ENCODE measurements at places on chromosomes 1 and 21.

GRCh38 chr1:11107599-11107998 lies 7.9 kb upstream of the EXOSC10 start:
- no peak for DNase-seq

DNA sequence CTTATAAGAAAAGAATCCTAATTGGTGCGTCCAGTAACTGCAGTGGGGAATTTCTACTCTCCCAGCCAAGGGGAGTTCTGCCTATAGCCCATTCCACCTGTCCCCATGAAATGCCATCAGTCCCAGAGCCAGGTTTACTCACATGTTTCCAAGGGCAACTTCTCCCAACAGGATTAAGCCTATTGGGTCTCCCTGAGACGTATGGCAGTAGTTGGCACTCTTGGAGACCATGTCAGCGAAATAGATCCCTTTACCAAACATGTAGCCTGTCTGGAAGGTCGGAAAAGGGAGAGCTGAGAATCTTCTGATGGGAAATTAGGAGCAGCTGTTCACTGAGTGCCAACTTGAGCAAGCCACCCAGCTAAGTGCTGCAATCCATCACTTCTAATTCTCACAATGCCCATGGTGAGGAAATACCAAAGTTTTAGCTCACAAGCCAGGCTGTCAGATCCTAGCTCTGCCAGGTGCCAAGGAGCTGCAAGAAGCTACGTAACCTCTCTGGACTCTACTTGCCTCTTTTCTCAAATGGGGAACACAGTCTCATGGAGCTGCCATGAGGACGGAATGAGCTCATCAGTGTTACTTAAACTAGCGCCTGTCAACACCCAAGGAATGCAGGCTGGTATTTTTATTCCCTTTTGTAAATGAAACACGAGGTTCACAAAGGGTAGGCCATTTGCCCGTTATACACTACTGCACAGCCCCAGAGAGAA lies 43.9 kb downstream of the PARP1 start:
- DNase-seq, result no peak

- DNase-seq, result no peak
These were observed 149.4 kb upstream of the LMO4 start for GRCh38 chr1:87179076-87179810.

DNA sequence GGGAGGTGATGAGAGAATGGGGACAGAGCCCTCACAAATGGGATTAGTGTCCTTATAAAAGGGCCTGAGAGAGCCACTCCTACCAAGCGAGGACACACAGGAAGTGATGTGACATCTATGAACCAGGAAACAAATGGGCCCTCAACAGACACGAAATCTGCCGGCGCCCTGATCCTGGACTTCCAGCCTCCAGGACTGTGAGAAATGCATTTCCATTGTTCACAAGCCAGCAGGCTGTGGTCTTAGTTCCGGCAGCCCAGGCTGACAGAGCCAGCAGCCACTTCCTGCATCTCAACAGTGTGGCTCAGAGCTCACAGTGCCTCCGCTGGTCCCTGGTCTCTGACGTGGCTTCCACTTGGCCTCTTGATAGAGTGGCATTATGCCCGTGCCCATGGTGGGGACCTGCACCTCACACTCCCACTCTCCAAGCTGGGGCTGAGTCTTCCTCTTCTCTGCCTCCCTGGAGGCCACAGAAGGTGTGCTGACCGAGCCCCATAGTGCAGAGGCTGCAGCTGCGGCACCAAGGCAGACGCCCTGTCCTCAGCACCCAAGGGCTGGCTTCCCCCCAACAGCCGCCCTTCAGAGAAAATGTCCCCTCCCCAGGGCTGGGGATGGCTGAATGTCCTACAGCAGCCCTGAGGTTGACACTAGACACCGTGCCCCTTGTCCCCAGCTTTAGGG lies 44.9 kb downstream of the ACOT7 start:
- DNase-seq, result no peak

DNA sequence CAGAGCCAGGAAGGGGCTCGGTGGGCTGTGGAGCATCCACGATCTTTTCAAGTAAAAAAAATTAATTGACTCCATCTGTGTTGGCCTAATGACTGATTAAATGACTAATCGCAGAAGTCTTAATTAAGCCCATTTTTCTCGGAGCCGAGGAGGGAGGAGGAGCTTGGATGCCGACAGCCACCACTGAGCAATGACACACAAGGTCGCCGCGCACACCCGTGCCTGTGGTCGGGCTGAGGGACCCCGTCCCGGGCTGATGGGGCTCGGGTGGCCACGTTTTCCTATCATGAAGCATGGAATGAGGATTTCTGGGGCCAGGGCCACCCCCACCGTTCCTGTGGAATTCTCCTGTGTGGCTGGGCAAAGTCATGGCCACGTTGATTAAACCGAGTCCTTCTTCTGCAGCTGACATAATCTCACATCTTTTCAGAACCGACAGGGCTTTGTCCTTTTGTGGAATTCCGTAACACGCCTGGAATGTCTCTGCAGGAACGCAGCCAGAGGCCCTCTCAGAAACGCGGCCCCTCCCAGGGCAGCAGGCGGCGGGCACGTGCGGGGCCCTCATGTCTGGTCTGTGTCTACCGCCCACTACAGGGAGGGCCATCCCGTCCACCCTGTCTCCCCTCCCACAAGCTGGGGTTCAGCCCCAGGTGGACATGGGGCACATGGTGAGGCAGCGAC lies 60.7 kb downstream of the MORN1 start:
- DNase-seq, result no peak

Data from HEK293T (cell line).